Foreskin keratinocyte (primary cell): ENCODE measurements at places on chromosomes 4 and X. TPM values are rescaled to one million over a fixed set of nuclear protein-coding genes. Genes with fewer than 3 reads are reported as not detected.

- no peak for DNase-seq
Measured at GRCh38 chr4:40720916-40721315, 28.8 kb upstream of the NSUN7 start.

- no peak for DNase-seq
Measured at GRCh38 chr4:11565213-11565612, 136.5 kb upstream of the HS3ST1 start.

DNA sequence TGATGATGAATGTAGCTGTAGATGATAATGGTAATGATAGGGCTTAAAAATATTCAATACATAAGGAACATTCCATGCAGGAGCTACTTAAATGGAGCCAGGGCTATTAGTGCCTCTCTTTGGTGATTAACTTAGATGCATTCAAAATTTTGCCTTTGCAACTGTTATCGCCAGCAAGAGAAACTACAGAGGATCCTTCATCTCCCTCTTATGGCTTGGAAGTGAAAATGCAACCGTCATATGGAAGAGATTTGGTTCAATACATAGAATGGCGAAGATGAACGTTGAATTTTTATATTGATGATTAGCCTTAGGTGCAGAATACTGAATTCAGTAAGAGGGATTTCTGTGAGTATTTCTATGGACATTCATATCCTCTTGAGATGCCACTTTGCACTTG, 134.5 kb upstream of the NLGN4X start:
- no peak for DNase-seq

GRCh38 chr4:182113779-182114178, 129.4 kb upstream of the TENM3 start:
- no peak for DNase-seq

EREG gene
- 23.7 and 29.1 TPM in 2 replicates for total RNA-seq
